Endothelial cell of umbilical vein (primary cell): ENCODE measurements at places on chromosomes 7 and 10. TPM values are rescaled to one million over a fixed set of nuclear protein-coding genes. Genes with fewer than 3 reads are reported as not detected.

The SOSTDC1 gene
- total RNA-seq, result not detected in 2 replicates

DNA sequence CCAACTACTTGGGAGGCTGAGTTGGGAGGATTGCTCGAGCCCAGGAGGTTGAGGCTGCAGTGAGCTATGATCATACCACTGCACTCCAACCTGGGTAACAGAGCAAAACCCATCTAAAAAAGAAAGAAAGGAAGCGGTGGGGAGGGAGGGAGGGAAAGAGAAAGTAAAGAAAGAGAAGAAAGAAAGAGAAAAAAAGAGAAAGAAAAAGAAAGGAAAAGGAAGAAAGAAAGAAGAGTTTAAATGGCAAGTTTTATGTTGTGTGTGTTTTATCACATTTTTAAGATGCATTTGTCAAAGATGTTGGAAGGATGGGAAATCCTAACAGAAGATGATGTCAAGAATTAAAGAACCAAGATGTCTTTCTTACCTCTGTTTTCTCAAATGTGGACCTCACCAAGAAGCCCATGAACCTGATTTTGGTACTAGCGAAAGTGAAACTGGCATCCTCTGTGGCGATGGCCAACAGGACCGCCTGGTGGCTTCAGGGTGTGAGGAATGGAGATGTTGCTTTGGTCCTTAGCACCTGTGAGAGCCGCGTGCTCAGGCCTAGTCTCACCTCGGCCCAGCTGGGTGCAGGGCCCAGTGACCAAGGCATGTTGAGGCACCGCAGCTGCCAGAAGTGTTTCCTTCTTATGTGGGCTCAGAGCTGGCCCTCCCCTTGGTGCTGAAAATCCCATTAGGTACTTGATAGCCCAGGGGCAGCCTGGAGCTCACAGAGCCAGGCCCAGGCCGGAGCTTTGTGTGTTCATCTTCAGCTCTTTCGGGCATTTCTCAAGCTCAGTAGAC, 9.8 kb downstream of the UCMA start:
- no peak for DNase-seq

- DNase-seq, result no peak
Measured at GRCh38 chr10:34491678-34492077, 323.4 kb downstream of the PARD3 start.

GRCh38 chr7:97014145-97014750, 8.9 kb downstream of the DLX6 start:
- DNase-seq, result no peak

GRCh38 chr7:96316949-96317348, 4.9 kb downstream of the SLC25A13 start:
- DNase-seq, result no peak

GRCh38 chr10:57008189-57008588, 647.1 kb upstream of the ZWINT start:
- no peak for DNase-seq
